ENCODE measurements at places on chromosomes 7 and 10. TPM values are rescaled to one million over a fixed set of nuclear protein-coding genes. Genes with fewer than 3 reads are reported as not detected.

Gene GAD2
- not detected for total RNA-seq

Gene LYZL1
- not detected for total RNA-seq

Gene PHKG1
- total RNA-seq, result 0.67 TPM

Gene LIPK
- not detected for total RNA-seq

Gene TUBAL3
- not detected for total RNA-seq

Gene PRKRIP1
- 24.9 TPM for total RNA-seq

Gene ELFN1
- total RNA-seq, result 39.0 TPM

GRCh38 chr10:99742701-99743100, 10.7 kb downstream of the CUTC start:
- H3K27me3 ChIP-seq, result no peaks in the 10 kb centered on the region
- peaks cover 57% of the 10 kb centered on the region for H3K36me3 ChIP-seq
- no peak overlapping the region for H3K27ac ChIP-seq
- no peak for DNase-seq

- H3K4me3 ChIP-seq, result no peak overlapping the region
- no peaks in the 10 kb centered on the region for H3K4me1 ChIP-seq
- no peak for DNase-seq
- no peak overlapping the region for H3K27ac ChIP-seq
These were observed 154.9 kb downstream of the ZMYND11 start for GRCh38 chr10:290026-290725.

- no peak for DNase-seq
- H3K36me3 ChIP-seq, result no peaks in the 10 kb centered on the region
- H3K4me1 ChIP-seq, result no peaks in the 10 kb centered on the region
- no peaks in the 10 kb centered on the region for H3K27me3 ChIP-seq
- no peak overlapping the region for H3K4me3 ChIP-seq
These were observed 86.4 kb downstream of the PRPF18 start for GRCh38 chr10:13673156-13673555.

DNA sequence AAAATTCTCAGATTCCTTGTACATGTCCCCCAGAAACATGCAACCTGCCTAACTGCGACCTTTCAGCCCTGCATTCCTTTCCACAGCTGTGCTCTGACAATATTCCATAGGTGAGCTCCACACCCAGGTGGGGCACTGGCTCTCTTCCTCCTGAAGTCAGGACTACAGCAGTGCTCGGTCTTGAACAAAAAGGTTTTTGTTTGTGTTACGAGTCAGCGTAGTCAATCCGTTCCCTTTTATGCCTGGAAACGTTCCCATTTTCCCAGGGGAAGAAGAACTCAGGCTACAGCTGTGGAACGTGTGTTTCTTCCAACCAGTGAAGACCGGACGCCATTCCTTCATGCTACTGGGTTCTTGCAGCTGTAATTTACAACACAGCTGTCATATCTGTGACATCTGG, 52.4 kb upstream of the PFKP start:
- no peak for DNase-seq
- no peak overlapping the region for H3K4me3 ChIP-seq
- H3K36me3 ChIP-seq, result no peaks in the 10 kb centered on the region
- H3K4me1 ChIP-seq, result no peaks in the 10 kb centered on the region
- H3K27ac ChIP-seq, result no peak overlapping the region

DNA sequence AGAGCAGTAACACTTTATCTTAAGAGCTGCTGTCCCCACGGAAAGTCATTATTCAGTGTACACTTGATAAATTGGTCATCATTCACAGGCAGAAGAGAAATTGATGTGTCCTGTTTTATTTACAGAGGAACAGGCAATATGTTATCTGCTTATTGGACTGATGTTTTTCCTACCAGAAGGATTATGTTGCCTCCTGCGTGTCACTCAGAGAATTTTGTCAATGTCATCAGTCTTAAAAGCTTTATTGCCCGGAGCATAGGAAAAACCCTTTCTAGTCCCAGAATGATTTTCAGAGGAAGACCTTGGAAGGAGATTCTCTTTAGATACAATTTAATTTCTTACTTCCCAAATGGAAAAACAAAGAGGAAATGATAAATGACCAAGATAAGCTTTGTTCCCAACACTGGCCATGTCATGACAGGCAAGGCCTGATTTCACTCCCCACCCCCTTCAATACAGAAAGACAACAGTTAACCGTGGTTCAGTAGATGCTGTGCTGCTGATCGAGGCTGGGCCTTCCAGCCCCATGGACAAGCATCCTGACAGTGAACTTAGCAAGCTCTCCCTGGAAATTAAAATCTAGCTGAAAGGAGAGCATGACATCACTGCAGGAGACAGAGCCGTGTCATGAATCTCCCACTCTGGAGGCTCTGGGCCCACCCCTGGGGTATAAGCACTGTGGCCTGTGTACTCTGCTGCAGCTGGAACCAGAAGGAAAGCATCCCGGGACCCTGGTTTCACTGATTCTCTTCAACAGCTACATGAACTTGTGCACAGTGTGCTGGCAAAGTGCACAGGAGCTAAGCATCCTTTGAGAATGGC, 118.8 kb upstream of the LYZL2 start:
- no peak overlapping the region for H3K27ac ChIP-seq
- no peaks in the 10 kb centered on the region for H3K4me1 ChIP-seq
- no peak overlapping the region for H3K4me3 ChIP-seq
- H3K27me3 ChIP-seq, result no peaks in the 10 kb centered on the region
- no peaks in the 10 kb centered on the region for H3K36me3 ChIP-seq
- no peak for DNase-seq

- DNase-seq, result no peak
- no peak overlapping the region for H3K4me3 ChIP-seq
- H3K27me3 ChIP-seq, result no peaks in the 10 kb centered on the region
- no peaks in the 10 kb centered on the region for H3K4me1 ChIP-seq
- H3K27ac ChIP-seq, result no peak overlapping the region
These were observed 95.1 kb upstream of the CCDC71L start for GRCh38 chr7:106756071-106756470.

DNA sequence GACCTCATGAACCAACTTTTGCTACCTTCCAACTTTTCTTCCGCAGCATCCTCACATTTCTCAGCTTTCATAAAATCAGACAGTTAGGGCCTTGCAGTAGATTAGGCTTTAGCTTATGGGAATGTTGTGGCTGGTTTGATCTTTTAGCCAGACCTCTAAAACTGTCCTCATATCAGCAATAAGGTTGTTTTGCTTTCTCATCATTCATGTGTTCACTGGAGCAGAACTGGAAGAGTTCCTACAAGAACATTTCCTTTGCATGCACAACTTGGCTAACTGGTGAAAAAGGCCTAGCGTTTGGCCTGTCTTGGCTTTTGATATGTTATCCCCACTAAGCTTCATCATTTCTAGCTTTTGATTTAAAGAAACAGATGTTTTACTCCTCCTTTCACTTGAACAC, 130.0 kb upstream of the LRRTM3 start:
- no peak for DNase-seq
- no peaks in the 10 kb centered on the region for H3K36me3 ChIP-seq
- no peaks in the 10 kb centered on the region for H3K27me3 ChIP-seq
- no peaks in the 10 kb centered on the region for H3K4me1 ChIP-seq
- no peak overlapping the region for H3K27ac ChIP-seq

DNA sequence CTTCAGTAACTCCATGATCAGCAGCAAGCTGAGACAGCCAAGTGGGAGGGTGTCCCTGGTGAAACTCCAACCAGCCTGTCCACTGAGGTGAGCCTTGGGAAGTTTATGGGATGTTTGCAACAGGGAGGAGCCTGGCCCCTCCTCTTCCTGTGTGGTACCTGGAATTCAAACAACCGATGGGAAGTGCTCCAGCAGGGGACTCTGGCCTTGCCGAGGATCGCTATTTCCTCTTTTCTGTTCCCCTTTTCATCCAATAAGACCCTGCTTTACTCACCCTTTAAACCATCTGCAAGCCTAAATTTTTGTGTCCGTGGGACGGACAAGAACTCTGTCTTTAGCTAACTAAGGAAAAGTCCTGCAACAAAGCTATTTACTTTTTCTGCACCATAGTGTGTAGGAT, 491.1 kb upstream of the ZMIZ1 start:
- no peak overlapping the region for H3K4me3 ChIP-seq
- H3K36me3 ChIP-seq, result no peaks in the 10 kb centered on the region
- H3K27me3 ChIP-seq, result peaks cover 8% of the 10 kb centered on the region

DNA sequence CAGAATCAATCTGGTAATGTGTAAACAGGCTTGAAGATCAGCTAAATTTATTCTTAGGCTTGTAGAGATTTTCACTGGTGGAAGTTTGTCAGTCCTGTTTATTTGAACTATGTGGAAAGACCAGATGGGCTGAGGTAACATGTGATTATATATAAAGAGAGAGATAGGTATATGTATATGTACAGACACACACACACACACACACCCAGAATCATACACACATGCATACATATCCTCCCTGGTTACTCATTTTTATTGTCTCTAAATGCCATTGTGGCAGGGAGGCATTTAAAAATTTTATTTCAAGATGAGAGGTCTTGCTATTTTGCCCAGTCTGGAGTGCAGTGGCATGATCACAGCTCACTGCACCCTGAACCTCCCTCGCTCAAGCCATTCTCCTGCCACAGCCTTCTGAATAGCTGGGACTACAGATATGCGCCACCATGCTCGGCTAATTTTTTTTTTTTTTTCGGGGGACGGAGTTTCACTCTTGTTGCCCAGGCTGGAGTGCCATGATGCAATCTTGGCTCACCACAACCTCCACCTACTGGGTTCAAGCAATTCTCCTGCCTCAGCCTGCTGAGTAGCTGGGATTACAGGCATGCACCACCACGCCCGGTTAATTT, 78.1 kb upstream of the CYTH3 start:
- H3K4me1 ChIP-seq, result 0 out of 2 replicates have a peak, but pooled peaks cover 3% of the 10 kb centered on the region
- H3K4me3 ChIP-seq, result no peak overlapping the region
- H3K27ac ChIP-seq, result no peak overlapping the region
- DNase-seq, result no peak

GRCh38 chr10:54444170-54444569, 356.9 kb downstream of the PCDH15 start:
- H3K4me3 ChIP-seq, result no peak overlapping the region
- no peak overlapping the region for H3K27ac ChIP-seq
- H3K36me3 ChIP-seq, result no peaks in the 10 kb centered on the region
- DNase-seq, result no peak

DNA sequence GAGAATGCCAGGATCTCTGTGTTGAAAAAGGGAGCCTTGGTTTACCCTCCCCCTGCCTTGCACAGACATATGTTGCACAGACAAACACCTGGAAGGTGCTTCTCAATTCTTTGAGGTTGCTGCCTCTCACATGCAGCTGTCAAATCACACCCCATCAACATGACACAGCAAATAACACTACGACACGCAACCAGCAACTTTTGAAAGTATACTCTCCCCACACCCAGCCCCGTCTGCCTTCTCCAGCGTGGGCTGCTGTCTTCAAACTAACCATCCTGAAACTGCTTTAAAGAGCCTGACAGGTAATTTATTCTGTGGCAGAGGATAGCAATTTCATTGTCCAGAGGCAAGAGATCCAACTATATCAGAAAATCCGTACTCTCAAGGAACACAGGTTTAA, 136.1 kb downstream of the PLXNA4 start:
- no peak overlapping the region for H3K27ac ChIP-seq
- H3K4me1 ChIP-seq, result no peaks in the 10 kb centered on the region
- peaks cover 2% of the 10 kb centered on the region for H3K27me3 ChIP-seq
- no peak for DNase-seq

- H3K27me3 ChIP-seq, result no peaks in the 10 kb centered on the region
- H3K4me3 ChIP-seq, result no peak overlapping the region
- H3K27ac ChIP-seq, result no peak overlapping the region
- H3K4me1 ChIP-seq, result no peaks in the 10 kb centered on the region
- no peak for DNase-seq
- no peaks in the 10 kb centered on the region for H3K36me3 ChIP-seq
These were observed 156.5 kb upstream of the GHITM start for GRCh38 chr10:83982812-83983211.

DNA sequence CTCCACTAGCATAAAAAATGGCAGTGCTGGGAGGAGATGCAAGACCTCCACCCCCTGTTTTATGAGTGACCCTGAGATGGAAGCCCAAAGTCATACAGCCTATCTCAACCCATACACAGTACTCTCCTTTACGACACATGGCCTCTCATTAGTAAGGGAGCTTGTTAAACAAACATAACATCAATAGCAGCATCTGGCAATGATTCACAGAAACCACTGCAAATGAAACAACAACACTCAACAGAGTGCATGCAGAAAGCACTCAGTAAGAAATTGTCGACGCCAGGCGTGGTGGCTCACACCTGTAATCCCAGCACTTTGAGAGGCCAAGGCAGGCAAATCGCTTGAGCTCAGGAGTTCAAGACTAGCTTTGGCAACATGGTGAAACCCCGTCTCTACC, 27.5 kb upstream of the FIGNL1 start:
- H3K36me3 ChIP-seq, result no peaks in the 10 kb centered on the region
- no peak overlapping the region for H3K27ac ChIP-seq
- DNase-seq, result no peak
- H3K4me1 ChIP-seq, result no peaks in the 10 kb centered on the region
- H3K27me3 ChIP-seq, result no peaks in the 10 kb centered on the region
- no peak overlapping the region for H3K4me3 ChIP-seq

GRCh38 chr10:108260383-108260906, 1095.9 kb upstream of the SORCS1 start:
- no peaks in the 10 kb centered on the region for H3K4me1 ChIP-seq
- no peak overlapping the region for H3K27ac ChIP-seq
- no peaks in the 10 kb centered on the region for H3K27me3 ChIP-seq
- H3K4me3 ChIP-seq, result no peak overlapping the region
- no peak for DNase-seq
